ENCODE measurements at places on chromosomes 3 and 15. TPM values are rescaled to one million over a fixed set of nuclear protein-coding genes. Genes with fewer than 3 reads are reported as not detected.

The GABRR3 gene
- polyA plus RNA-seq: not detected

The LRRC15 gene
- 0.01 TPM for polyA plus RNA-seq

The CCDC13 gene
- polyA plus RNA-seq: 0.66 TPM

The TMEM108 gene
- polyA plus RNA-seq: 8.1 TPM

The ZNF502 gene
- polyA plus RNA-seq: 7.1 TPM

The ST8SIA2 gene
- polyA plus RNA-seq: not detected

The SAXO2 gene
- 0.80 TPM for polyA plus RNA-seq

The ATP11B gene
- polyA plus RNA-seq: 4.0 TPM

The CHRNA5 gene
- polyA plus RNA-seq: 2.4 TPM

The FNDC3B gene
- polyA plus RNA-seq: 19.4 TPM
